Stimulated activated CD4-positive, alpha-beta T cell treated with anti-CD3 and anti-CD28 coated beads, Interleukin-12 subunit alpha, Interleukin-12 subunit beta, amount 100 ng/mL, for 24 hours (primary cell): ENCODE measurements at places on chromosomes 7 and 10.

- DNase-seq: no peak
These were observed 1.9 kb downstream of the ACSL5 start for GRCh38 chr10:112375721-112376395.

- DNase-seq: no peak
These were observed 183.4 kb upstream of the TCF7L2 start for GRCh38 chr10:112766636-112767035.

- DNase-seq: no peak
These were observed 23.4 kb upstream of the FIGNL1 start for GRCh38 chr7:50473531-50473930.

- DNase-seq: no peak
These were observed 36.5 kb downstream of the SMKR1 start for GRCh38 chr7:129538790-129539189.

DNA sequence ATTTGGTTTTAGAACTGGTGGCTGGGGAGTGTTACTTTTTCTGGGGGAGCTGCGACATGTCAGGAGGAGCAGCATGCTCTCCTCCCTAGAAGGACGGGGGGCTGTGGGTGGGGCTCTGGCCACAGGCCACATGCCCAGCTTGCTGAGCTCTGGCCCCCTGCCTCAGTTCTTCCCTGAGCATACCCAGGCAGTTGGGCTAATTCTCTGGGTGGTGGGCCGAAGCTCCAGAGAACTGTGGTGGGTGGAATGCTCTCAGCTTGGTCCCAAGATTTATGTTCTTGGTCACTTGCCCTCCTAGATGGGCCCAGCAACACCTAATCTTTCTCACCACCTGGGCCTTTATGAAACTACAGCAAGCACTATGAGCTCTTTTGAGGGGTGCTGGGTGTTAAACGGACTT, 5.1 kb upstream of the ZNF775 start:
- DNase-seq: no peak

GRCh38 chr7:155800741-155801267, 11.5 kb downstream of the SHH start:
- no peak for DNase-seq

- no peak for DNase-seq
These were observed 134.8 kb upstream of the BMPER start for GRCh38 chr7:33770576-33770975.

DNA sequence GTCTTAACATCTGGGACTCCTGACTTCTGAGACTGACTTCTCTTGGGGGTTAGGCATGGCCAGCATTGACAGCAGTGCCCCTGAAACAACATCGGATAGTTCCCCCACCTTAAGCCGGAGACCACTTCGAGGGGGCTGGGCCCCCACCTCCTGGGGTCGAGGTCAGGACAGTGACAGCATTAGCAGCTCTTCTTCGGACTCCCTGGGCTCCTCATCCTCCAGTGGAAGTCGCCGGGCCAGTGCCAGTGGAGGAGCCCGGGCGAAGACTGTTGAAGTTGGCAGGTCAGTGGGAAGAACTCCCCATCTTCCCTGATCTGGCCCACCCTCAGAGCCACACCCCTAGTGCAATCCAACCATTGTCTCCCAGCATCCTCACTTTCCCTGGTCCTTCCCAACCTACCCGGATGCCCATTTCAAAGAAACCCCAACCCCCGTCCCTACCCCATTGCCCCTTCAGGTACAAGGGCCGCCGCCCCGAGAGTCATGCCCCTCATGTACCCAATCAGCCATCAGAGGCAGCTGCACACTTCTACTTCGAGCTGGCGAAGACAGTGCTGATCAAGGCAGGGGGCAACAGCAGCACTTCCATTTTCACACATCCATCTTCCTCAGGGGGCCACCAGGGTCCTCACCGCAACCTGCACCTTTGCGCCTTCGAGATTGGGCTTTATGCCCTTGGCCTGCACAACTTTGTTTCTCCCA, 12.1 kb downstream of the ZSWIM8 start:
- DNase-seq: no peak

GRCh38 chr10:86888585-86889381, 68.6 kb downstream of the MMRN2 start:
- no peak for DNase-seq

GRCh38 chr10:119489991-119490326, 52.6 kb downstream of the RGS10 start:
- no peak for DNase-seq

GRCh38 chr7:31850601-31851000, 163.6 kb downstream of the PPP1R17 start:
- DNase-seq: no peak

DNA sequence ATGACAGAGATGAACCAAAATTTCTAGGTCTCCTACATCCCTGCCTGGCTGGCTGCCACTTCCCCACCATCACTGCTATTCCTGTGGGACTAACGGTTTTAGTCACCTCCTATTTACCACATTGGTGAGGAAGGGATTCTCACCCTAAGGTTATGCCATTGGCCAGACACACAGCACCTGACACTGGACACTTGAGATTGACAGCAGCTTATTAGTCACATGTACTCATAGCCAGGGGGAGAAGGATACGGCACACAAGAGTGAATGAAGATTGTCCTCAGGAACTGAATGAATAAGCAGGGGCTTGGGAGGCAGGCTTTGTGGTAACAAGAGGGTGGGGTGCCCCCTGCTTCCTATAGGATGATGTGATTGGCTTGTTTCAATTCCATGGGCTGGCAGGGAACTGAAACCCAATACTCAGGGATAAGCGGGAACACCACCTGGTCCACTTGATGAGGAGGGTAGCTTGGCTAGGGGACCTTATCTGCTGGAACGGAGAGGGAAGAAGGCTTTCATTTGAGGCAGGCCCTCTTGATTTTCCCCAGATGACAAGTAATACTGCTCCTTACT, 99.0 kb downstream of the SPAG6 start:
- no peak for DNase-seq

DNA sequence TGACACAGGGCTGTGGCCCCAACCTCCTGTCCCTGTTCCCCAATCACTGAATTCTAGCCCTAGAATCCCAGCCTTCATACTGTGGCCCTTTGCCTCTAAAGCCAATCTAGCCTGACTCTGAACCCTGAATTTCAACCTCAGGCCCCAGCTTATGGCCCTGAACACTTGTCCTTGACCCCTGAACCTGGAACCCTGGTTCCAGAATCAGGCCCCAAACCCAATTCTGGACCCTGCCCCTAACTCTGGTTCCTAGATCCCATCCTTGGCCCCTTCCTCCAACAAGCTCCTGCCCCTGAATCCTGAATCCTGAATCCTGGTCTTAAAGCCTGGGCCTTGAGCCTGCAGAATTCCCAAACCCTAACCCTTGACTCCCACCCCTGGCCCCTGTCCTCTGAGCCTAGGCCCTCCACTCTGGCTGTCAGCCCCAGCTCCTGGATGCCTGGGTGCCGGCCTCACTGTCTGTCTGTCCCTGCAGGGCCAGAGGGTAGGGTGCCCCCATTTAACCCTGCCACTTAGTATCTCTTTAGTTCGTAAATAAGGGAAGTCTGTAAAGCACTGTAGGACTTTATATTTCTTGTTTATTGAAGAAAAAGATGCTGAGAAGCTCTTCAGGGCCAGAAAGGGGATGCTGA, 1.3 kb downstream of the INPP5A start:
- DNase-seq: no peak

- no peak for DNase-seq
These were observed 569.1 kb downstream of the LRMDA start for GRCh38 chr10:76000550-76000949.
